ENCODE measurements at places on chromosomes 2 and 18. TPM values are rescaled to one million over a fixed set of nuclear protein-coding genes. Genes with fewer than 3 reads are reported as not detected.

The TPO gene
- not detected for total RNA-seq

The DSC1 gene
- total RNA-seq, result not detected

The APOB gene
- 0.25 TPM for total RNA-seq

The TMEM247 gene
- total RNA-seq, result not detected

The TMEM17 gene
- total RNA-seq, result 1.2 TPM

The MAP3K19 gene
- not detected for total RNA-seq

All from endothelial cell of umbilical vein (primary cell).